Metanephros (tissue), 2 donors: ENCODE measurements at places on chromosomes 7 and 10. TPM values are rescaled to one million over a fixed set of nuclear protein-coding genes. Genes with fewer than 3 reads are reported as not detected.

CYP2E1 gene
- 1.4 TPM for total RNA-seq

RTKN2 gene
- total RNA-seq = 5.7 TPM

PON1 gene
- total RNA-seq = 0.12 TPM

SEMA4G gene
- total RNA-seq = 8.5 TPM

HSPA14 gene
- 10.0 TPM for total RNA-seq

CACUL1 gene
- 54.6 TPM for total RNA-seq

SUPV3L1 gene
- total RNA-seq = 27.9 TPM

ARHGAP22 gene
- 1.3 TPM for total RNA-seq

MACC1 gene
- 26.9 TPM for total RNA-seq

RSU1 gene
- total RNA-seq = 46.2 TPM

TMEM176A gene
- total RNA-seq = 71.8 TPM

PDLIM1 gene
- 27.2 TPM for total RNA-seq

GIMAP7 gene
- 8.0 TPM for total RNA-seq

RARRES2 gene
- total RNA-seq = 68.7 TPM

SPDYE8 gene
- not detected for total RNA-seq

FAM131B gene
- 1.9 TPM for total RNA-seq

CPA1 gene
- total RNA-seq = 1.9 TPM

GDF10 gene
- total RNA-seq = 1.6 TPM

PIK3CG gene
- total RNA-seq = 6.7 TPM

STOX1 gene
- total RNA-seq = 5.4 TPM

KNDC1 gene
- 8.3 TPM for total RNA-seq

GPC2 gene
- total RNA-seq = 12.3 TPM

MYH16 gene
- 0.06 TPM for total RNA-seq

OR6V1 gene
- total RNA-seq = not detected

SLC13A1 gene
- 10.6 TPM for total RNA-seq

UPK3BL2 gene
- total RNA-seq = 17.8 TPM

CHAT gene
- total RNA-seq = not detected

LCOR gene
- 43.8 TPM for total RNA-seq

TMEM139 gene
- 18.1 TPM for total RNA-seq

FAM204A gene
- 55.9 TPM for total RNA-seq

NACAD gene
- 5.3 TPM for total RNA-seq

WIPF3 gene
- total RNA-seq = 1.5 TPM

TMEM26 gene
- total RNA-seq = 6.6 TPM

ACSM6 gene
- total RNA-seq = 0.12 TPM

SYT15B gene
- total RNA-seq = 2.7 TPM

MDFIC gene
- 35.8 TPM for total RNA-seq
